ENCODE measurements at places on chromosomes 5 and 9. TPM values are rescaled to one million over a fixed set of nuclear protein-coding genes. Genes with fewer than 3 reads are reported as not detected.

- peak; percentile 51 for DNase-seq
- no peaks in the 10 kb centered on the region for H3K4me1 ChIP-seq
- H3K27ac ChIP-seq, result no peak overlapping the region
- no peak overlapping the region for H3K4me3 ChIP-seq
- no peaks in the 10 kb centered on the region for H3K36me3 ChIP-seq
- H3K27me3 ChIP-seq, result peaks cover 7% of the 10 kb centered on the region
Observed at GRCh38 chr5:174323878-174324281, 278.4 kb downstream of the NSG2 start.

DNA sequence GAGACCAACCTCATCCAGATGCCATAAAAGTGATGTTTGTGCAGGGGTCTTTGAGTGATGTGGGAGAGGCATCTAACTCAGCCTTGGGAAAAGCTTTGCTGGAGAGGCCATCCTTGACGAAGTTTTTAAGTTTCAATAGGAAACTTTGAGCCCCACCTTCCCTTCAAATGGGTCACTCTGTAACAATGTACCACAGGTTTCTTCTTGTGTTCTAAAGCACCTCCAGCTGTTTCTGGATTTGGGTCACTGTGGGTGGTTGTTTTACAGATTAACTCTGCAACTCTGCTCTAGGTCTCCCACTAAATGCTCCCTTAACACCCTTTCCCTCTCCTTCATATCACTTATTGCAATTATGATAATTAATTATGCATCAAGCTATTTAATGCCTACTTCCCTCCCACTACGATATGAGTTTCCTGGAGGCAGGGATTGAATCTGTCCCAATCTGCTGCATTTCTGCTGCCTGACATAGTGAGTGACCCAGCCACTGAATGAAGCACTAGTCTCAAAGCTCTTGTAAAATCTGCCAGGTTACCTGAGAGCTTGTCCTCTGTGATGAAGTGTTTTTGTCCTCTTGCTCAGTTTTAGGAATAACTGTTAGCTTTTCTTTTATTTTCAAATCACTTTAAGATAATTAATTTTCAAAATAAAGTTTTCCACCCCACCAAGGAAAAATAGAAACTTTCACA lies 60.5 kb upstream of the PUM3 start:
- H3K4me3 ChIP-seq, result no peak overlapping the region
- H3K4me1 ChIP-seq, result no peaks in the 10 kb centered on the region
- H3K36me3 ChIP-seq, result no peaks in the 10 kb centered on the region
- no peak overlapping the region for H3K27ac ChIP-seq
- no peaks in the 10 kb centered on the region for H3K27me3 ChIP-seq

The PRSS3 gene
- 0.42 TPM for total RNA-seq

GRCh38 chr9:4420351-4420750 lies 69.9 kb upstream of the SLC1A1 start:
- no peaks in the 10 kb centered on the region for H3K36me3 ChIP-seq
- no peak overlapping the region for H3K27ac ChIP-seq
- H3K27me3 ChIP-seq, result no peaks in the 10 kb centered on the region
- DNase-seq, result no peak
- no peaks in the 10 kb centered on the region for H3K4me1 ChIP-seq

- H3K27ac ChIP-seq, result no peak overlapping the region
- no peaks in the 10 kb centered on the region for H3K36me3 ChIP-seq
- no peak for DNase-seq
- peaks cover 19% of the 10 kb centered on the region for H3K4me1 ChIP-seq
Observed at GRCh38 chr5:172113036-172113435, 75.0 kb downstream of the STK10 start.

GRCh38 chr5:38718771-38719391 lies 126.9 kb upstream of the OSMR start:
- no peak for DNase-seq
- H3K27ac ChIP-seq, result no peak overlapping the region
- no peaks in the 10 kb centered on the region for H3K27me3 ChIP-seq
- no peak overlapping the region for H3K4me3 ChIP-seq
- no peaks in the 10 kb centered on the region for H3K4me1 ChIP-seq
- H3K36me3 ChIP-seq, result no peaks in the 10 kb centered on the region

DNA sequence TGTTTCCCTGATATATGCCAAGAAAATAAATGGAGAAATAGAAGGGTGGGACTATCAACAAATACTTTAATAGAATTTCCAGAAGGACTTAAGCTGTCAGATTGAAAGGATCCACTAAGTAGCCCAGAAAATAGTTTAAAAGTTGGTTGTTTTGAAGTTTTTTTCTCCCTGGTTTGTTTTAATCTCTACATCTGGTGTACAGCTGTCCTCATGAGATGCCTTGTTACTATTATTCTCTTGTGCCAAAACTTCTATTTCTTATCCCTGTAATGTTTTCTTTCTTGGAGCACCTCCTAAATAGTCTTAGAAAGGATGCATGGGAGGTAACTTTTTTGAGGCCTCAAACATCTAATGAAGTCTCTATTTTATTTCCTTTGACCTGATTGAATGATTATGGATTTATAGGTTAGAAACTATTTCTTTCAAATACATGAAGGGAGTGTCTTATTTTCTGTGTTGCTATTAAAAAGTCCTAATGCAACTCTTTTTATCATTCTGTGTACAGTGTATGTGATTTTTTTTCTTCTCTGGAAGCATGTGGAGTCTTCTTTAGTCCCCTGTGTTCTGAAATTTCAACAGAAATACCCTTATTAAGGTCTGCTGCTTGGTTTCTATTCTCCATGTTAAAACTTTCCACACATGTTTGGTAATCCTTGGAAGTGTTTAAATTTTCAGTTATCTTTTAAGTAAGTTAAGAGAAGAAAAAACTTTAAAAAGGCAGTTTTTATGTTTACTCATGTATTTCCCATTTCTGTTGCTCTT lies 140.0 kb upstream of the CDKN2B start:
- H3K36me3 ChIP-seq, result no peaks in the 10 kb centered on the region
- H3K27me3 ChIP-seq, result no peaks in the 10 kb centered on the region
- no peak overlapping the region for H3K27ac ChIP-seq
- H3K4me1 ChIP-seq, result no peaks in the 10 kb centered on the region
- H3K4me3 ChIP-seq, result no peak overlapping the region

GRCh38 chr5:113376640-113377039 lies 58.1 kb downstream of the TSSK1B start:
- no peak for DNase-seq
- no peak overlapping the region for H3K27ac ChIP-seq
- no peaks in the 10 kb centered on the region for H3K4me1 ChIP-seq
- H3K27me3 ChIP-seq, result no peaks in the 10 kb centered on the region
- no peak overlapping the region for H3K4me3 ChIP-seq
- H3K36me3 ChIP-seq, result no peaks in the 10 kb centered on the region

GRCh38 chr5:122707796-122708195 lies 67.1 kb upstream of the SNX2 start:
- no peak overlapping the region for H3K27ac ChIP-seq
- H3K27me3 ChIP-seq, result peaks cover 3% of the 10 kb centered on the region
- no peak overlapping the region for H3K4me3 ChIP-seq
- DNase-seq, result no peak
- no peaks in the 10 kb centered on the region for H3K4me1 ChIP-seq

GRCh38 chr9:89638893-89639292 lies 34.1 kb downstream of the GADD45G start:
- H3K27ac ChIP-seq, result no peak overlapping the region
- no peak for DNase-seq
- H3K27me3 ChIP-seq, result peaks cover 33% of the 10 kb centered on the region
- no peak overlapping the region for H3K4me3 ChIP-seq

GRCh38 chr5:68173007-68173406 lies 42.5 kb upstream of the PIK3R1 start:
- no peaks in the 10 kb centered on the region for H3K36me3 ChIP-seq
- H3K27me3 ChIP-seq, result peaks cover 4% of the 10 kb centered on the region
- H3K27ac ChIP-seq, result no peak overlapping the region
- no peak for DNase-seq
- H3K4me1 ChIP-seq, result no peaks in the 10 kb centered on the region
- no peak overlapping the region for H3K4me3 ChIP-seq

DNA sequence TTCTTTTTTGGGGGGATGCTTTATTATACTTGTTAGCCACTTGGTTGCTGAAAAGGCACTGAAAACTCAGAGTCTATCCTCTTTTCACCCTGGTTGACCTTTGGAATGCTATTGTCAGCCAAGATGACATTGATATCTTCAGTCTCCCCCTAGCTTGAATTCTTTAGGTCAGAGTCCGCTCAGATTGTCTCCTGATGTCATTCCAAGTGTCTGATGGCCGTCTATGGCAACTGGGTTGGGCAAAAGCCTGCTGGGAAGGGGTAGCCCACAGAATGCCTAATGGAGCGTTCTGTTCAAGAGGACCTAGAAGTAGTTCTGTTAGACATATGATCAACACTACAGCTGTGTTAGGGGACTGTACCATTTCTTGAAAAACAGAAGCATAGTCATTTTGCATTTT lies 9.7 kb upstream of the MEF2C start:
- no peaks in the 10 kb centered on the region for H3K4me1 ChIP-seq
- no peak for DNase-seq
- no peaks in the 10 kb centered on the region for H3K36me3 ChIP-seq
- H3K4me3 ChIP-seq, result no peak overlapping the region
